NCI-H510A treated with DMSO at 0.1 percent for 48 hours (cell line): ENCODE measurements at places on chromosomes 3 and 15.

- DNase-seq: no peak
Measured at GRCh38 chr15:71802770-71803169, 7.6 kb upstream of the NR2E3 start.

DNA sequence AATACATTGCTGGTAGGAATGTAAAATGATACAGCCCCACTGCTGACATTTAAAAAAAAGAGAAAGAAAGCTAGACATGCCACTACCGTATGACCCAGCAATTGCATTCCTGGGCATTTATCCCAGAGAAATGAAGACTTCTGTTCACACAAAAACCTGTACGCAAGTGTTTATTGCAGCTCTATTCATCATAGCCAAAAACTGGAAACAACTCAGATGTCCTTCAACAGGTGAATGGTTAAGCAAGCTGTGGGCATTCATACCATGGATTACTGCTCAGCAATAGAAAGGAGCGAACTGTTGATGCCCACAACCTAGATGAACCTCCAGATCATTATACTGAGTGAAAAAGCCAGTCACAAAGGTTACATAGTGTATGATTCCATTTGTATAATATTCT is 132.5 kb downstream of the MAP2K5 start:
- DNase-seq: no peak

DNA sequence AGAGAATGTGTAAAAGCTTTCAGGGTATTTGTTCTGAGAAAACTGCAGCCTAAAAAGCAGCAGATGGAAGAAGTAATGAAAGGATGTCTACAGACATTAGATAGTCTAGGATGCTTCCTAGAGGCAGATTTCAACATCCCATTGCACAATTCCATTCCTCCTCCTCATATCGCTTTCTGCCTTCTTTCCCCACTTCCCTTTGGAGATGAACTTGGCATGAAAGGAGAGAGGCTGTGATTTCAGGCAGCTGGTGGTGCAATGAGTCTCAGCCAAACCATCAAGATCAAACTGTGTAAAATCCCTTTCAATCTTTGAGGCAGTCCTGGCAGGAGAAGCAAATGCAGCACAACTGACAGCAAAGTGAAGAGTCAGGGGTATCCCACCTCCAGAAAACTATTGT is 438.7 kb upstream of the KCNMB2 start:
- DNase-seq: no peak

DNA sequence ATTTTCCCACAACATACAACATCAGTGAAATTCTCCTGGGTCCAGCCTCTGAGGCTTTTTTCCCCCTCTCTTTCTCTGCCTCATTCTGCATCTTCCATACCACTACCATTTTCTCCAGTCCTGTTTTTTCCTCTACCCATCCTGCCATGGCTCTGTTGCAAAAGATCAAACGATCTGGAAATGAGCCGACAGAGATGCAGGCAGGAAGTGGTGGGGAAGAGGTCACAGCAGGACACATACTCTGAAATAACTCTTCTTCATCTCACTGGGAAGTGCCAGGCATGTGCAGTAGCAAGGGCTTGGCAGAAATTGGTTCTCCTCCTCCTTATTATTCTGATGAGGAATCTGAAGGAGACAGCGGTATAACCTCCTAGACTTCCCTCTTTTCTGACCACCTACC is 114.3 kb downstream of the CORO2B start:
- no peak for DNase-seq

DNA sequence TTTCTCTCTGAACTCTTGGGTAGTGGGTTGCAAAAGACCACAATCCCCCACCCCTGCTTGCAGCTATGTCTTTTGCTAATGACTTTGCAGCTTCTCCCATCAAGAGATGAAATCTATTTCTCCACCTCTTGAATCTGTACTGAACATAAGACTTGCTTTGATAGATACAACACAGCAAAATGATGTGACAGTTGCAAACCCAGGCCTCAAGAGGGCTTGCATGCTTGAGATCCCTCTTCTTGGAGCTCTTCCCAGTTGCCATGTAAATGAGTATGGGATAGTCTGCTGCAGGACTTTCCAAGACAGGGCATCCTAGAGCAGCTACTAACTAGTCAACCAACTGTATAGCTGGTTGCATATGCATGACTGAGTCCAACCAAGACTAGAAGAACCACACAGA is 783.6 kb downstream of the PDCD6IP start:
- DNase-seq: no peak

- no peak for DNase-seq
Measured at GRCh38 chr3:196007744-196008335, 74.0 kb downstream of the TFRC start.
